ENCODE measurements at places on chromosomes 13 and 19.

DNA sequence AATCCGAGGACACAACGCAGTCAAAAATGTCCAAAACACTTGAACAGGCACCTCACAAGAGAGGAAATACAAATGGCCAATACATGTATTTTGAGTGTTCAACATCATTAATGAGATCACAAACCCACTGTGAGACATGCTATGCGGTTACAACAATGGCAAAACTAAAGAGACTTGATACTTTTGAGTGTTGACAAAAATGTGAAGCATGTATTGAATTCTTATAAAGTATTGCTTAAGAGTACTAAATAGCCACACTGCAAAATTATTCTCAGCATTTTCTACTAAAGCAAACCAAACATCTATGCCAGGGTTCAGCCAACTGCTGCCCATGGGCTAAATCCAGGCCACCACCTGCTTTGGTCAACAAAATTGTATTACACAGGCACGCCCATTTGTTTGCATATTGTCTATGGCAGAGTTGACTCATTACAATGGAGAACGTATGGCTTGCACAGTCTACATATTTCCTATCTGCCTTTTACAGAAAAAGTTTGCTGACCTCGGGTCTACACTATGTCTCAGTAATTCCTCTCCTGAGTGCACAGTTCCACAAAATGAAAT, 135.3 kb downstream of the B3GLCT start:
- DNase-seq, result no peak

GRCh38 chr13:24134757-24135156, 25.8 kb upstream of the SPATA13 start:
- no peak for DNase-seq

- no peak for DNase-seq
Observed at GRCh38 chr13:21742096-21742495, 71.2 kb downstream of the FGF9 start.

GRCh38 chr19:43724896-43725295, 9.0 kb downstream of the IRGC start:
- no peak for DNase-seq

GRCh38 chr13:99859178-99860177, 112.1 kb downstream of the ZIC5 start:
- DNase-seq, result no peak

- peak; percentile 44 for DNase-seq
Observed at GRCh38 chr19:14381689-14382474, 638 bp downstream of the ADGRE5 start.

DNA sequence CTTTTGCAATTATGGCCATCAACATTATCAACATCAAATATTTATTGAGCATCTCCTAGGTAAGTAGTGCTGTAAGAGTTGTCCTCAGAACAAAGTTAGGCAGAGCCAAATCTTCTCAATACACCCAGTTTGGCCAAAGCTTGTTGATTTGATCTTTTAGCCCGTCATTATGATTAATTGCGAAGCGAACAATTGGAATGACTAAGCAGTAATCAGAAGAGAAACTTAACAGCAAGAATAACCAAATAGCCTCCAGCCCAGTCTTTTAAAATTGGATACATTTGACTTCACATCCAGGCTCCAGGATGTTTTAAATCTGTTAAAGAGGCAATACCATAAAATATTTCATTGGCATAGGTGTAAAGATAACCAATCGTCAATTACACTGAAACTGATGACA, 1156.0 kb downstream of the OLFM4 start:
- DNase-seq, result no peak

- DNase-seq, result peak; percentile 72
Observed at GRCh38 chr13:65063753-65064152, 2166.4 kb downstream of the PCDH9 start.

DNA sequence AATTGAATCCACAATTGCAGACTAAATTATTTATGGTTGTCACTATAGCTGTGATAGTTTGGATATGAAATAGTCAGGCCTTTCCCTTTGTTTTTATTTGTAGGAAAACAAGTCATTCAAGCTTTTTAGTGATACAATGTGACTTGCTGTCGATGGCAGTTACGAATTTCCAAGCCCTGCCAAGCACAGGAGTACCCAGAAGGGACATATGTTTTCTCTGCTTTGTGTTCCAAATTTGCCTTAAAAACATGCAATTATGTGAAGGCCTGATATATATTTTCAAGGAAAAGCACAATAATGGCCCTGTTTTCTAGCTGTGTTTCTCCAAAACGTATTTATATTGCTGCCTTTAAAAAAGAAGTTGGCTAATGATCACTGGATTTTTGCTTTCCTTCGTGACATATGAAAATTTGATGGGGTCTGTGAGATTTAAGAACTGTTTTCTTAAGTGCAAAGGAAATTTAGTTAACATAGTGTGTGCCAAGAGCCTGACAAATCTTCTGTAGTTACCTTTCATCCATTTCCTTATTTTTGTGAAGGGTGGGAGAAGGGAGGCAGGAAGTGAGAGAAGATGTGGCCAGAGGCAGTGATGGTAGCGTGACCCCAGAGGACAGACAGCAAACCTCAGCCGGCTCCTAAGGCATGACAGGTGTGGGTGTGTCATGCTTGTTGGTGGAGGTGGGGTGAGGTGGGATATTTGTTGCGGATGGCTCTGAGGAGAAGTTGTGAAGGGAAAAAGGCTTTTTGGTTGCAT, 79.6 kb downstream of the TEX26 start:
- no peak for DNase-seq

GRCh38 chr13:39273953-39274738, 235.9 kb downstream of the NHLRC3 start:
- peak; percentile 20 for DNase-seq

- no peak for DNase-seq
Observed at GRCh38 chr13:46491641-46492040, 61.3 kb upstream of the LRCH1 start.

DNA sequence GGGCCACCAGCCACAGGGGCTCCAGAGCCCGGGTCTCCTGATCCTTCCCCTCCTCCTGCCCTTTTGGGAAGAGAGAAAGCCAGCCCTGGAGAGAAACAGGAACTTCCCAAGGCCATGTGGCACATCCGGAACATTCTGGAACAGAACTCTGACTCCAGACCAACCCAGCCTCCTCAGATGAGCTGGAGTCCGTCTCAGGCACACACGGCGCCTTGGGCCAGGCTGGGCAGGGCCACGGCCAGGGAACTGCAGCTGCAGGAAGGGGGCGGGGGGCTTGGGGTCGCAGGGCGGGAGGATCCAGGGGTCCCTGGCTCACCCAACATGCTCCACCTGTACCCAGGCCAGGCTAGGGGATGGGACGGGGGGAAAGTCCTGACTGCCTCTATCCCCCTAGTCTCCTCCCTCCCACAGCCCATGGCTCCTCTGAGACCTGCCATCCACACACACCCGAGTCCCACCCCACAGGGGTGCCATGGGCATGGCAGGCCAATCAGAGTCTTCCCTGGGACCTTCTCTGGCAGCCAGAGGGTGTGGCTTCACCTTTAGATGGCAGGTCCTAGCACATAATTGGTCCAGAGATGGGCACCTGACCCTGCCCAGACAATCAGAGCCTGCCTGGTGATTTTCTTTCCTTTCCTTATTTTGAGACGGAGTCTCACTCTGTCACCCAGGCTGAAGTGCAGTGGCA, 22.9 kb downstream of the SBNO2 start:
- no peak for DNase-seq

DNA sequence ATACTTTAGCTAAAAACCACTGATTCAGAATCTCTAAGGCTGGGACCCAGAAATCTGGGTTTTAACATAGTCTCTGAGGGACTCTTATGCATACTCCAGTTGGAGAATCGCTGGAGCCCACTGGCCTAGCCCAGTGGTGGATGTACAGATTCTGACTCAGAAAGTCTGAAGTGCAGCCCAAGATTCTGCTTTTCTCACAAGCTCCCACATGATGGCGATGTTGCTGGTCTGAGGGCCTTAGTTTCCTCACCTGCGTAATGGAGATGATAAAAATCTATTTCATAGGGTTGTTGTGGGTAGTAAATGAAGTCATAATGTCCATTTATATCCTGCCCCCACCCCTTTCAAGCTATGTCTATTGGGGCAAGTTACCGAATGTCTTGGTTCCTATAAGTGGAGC, 7.7 kb upstream of the CDADC1 start:
- DNase-seq, result peak; percentile 35

DNA sequence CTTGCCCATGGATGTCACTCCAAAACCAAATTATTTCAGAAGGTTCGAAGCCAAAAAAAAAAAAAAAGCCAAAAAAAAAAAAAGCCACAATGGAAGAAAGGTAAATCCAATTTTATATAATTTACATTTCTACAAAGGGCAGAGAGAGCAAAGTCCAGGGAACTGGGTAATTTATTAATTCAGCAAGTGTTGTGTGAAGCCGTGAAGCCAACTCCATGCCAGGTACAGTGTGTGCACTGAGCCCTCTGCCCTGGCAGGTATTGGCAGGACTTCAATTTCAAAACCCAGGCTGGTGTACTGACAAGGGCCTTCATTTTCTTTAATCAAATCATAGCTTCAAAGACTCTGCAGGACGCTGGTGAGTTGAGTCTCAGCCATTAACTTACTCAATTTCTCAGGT, 5.5 kb upstream of the RFPL4A start:
- DNase-seq, result no peak

DNA sequence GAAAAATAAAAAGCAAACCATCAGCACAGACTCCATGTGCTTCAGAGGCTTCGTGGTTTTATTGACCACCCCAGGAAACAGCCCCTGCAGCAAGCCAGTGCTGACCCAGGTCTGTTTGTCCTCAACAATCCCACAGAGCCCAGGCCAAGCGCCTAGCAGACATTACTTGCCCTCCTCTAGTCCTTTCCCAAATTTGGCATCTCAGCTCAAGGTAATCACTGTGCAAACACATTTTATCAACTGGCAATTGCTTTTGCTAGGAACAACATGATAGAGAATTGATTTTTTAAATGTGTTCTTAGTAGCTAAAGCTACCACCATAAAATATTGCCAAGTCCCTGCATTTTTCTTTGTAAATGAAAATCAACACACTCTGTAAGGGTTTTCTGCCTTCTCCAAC, 121.8 kb downstream of the STOML3 start:
- no peak for DNase-seq

DNA sequence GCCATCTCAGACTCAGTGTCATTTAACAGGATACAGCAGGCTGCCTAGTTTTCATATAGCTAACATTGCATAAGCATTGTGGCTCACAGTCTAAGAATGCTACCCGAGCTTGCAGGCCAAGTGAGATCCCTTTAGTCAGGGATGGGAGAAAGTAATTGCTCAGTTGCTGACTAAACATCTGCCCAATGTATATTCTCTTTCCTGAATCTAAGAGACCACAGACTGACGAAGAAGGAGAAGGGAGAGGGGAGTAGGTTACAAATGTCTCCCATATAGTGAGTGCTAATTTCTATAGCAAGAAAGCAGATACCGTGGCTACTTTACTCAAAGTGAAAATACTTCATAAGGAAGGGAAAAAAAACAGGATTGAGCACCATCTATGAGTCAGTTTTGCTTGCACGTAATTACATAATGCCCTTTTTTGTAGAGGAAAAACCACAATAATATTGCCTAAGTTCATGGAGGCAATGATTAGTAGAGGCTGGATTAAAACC, 453.9 kb downstream of the COG6 start:
- peak; percentile 96 for DNase-seq

DNA sequence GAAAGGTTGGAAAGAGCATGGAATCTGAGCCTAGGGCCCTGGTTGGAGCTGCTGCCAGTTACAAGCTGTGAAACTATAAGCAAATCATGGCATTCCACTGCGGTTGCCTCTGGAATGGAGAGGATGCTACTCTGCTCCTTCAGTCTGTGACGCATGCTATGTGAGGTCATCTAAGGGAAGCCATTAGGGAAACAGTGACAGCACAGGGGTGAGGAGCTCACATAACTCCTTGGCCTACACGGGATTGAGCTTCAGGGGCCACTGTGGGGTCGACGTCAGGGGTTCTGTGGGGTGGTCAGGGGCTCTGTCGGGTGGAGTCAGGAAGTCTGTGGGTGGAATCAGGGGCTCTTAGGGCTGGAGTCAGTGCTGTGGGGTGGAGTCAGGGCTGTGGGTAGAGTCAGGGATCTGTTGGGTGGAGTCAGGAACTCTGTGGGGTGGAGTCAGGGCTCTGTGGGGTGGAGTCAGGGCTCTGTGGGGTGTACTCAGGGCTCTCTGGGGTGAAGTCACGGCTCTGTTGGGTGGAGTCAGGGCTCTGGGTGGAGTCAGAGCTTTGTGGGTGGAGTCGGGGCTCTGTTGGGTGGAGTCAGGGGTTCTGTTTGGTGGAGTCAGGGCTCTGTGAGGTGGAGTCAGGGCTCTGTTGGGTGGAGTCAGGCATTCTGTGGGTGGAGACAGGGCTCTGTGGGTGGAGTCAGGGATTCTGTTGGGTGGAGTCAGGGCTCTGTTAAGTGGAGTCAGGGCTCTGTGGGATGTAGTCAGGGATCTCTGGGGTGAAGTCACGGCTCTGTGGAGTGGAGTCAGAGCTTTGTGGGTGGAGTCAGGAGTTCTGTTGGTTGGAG, 35.8 kb upstream of the MEDAG start:
- DNase-seq, result peak; percentile 99

DNA sequence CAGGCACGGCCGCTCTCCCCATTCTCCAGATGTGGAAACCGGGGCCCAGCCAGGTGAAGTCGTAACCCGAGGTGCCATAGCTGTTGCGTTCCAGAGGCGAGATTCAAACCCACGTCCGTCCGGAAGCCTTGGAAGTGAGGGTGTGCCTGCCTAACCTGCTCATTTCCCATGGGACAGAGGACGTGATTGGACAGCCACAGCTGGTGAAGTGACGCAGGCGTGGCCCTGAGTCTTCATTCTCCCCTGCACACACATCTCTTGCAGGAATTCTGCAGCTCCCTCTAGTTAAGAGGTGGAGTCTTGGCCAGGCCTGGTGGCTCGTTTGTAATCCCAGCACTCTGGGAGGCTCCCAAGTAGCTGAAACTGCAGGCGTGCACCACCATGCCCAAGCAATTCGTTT, 16.8 kb downstream of the MEIS3 start:
- no peak for DNase-seq

GRCh38 chr13:93325303-93326233, 99.0 kb downstream of the GPC6 start:
- DNase-seq, result no peak

DNA sequence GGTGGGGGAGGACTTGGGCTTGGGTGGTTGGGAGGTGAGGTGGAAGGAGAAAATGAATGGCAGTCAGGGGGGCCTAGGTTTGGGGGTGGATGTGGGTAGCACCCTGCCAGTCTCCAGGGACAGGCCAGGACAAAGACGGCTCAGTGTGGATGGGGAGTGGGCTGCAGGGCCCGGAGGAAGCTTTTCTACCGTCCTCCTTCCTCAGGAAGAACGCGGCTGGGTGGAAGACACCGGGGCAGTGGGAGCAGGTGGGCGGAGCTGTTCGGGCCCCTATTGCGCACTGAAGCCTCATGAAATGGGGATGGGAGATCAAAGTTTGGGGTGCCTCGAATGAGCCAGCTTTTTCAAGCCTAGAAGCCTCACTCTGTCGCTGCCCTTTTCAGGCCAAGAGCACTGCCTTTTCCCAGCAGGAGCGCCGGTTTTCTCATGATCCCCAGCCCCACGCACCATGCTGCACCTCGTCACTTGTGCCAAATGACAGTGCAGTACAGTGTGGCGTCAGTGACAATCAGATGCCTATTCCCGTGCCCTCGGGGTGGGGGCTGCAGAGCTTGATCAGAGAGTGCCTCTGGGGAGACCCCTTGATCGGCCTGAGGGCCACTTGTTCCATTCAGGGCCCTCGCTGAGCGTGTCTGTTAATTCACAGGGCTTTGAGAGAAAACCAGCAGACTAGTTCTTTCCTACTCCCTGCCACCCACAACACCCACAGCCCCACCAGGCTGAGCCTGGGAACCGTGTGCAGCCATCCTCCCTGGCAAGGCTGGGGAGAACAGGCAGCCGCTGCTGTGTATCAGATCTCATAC, 1.5 kb downstream of the CALM3 start:
- no peak for DNase-seq

GRCh38 chr19:46818812-46819211, 30.4 kb upstream of the SLC1A5 start:
- peak; percentile 10 for DNase-seq

- DNase-seq, result peak; percentile 48
Observed at GRCh38 chr13:85985797-85986196, 186.6 kb upstream of the SLITRK6 start.
